ENCODE measurements at places on chromosomes 1 and 21. TPM values are rescaled to one million over a fixed set of nuclear protein-coding genes. Genes with fewer than 3 reads are reported as not detected.

GRCh38 chr1:228478912-228479711, 8.1 kb upstream of the RNF187 start:
- DNase-seq: no peak

DNA sequence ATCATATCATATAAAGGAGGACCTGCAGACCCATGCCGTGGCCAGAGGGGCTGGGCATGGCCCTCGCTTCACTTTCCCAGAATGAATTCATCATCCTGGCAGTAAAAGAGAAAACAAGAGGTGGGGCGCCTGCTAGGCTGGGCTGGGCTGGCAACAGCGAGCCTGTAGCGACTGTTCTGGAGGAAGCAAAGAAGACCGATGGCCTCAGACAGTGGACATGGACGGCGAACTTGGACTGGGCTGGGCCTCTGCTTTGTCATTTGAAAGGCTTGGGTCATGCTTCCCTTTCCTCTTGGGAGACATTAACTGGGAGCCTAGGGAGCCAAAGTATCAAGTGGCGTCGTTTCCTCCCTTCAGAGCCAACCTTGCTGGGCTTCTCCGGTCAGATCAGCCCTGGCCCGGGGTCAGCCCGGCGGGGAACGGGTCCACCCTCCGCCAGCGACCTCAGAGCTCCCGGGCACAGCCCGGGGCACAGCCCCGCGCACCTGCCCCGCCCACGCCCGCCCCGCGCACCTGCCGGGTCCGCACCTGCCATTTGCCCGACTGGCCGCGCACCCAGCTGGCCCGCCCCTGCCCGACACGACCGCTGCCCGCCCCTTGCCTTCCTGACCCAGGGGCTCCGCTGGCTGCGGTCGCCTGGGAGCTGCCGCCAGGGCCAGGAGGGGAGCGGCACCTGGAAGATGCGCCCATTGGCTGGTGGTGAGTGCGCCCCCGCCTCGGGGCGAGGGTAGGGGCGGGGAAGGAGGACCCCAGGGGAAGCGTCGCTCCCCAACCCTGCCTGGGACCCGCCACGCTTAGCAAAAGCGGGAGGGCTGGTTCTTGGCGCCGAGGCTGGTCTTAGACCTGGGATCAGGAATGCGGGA, at the start of gene FAM3B:
Gene FAM3B (plus strand): TSS at position 602 of the 863 bp plus-strand sequence. CDS start 79 bp downstream, at position 681.
- no peak for DNase-seq

DNA sequence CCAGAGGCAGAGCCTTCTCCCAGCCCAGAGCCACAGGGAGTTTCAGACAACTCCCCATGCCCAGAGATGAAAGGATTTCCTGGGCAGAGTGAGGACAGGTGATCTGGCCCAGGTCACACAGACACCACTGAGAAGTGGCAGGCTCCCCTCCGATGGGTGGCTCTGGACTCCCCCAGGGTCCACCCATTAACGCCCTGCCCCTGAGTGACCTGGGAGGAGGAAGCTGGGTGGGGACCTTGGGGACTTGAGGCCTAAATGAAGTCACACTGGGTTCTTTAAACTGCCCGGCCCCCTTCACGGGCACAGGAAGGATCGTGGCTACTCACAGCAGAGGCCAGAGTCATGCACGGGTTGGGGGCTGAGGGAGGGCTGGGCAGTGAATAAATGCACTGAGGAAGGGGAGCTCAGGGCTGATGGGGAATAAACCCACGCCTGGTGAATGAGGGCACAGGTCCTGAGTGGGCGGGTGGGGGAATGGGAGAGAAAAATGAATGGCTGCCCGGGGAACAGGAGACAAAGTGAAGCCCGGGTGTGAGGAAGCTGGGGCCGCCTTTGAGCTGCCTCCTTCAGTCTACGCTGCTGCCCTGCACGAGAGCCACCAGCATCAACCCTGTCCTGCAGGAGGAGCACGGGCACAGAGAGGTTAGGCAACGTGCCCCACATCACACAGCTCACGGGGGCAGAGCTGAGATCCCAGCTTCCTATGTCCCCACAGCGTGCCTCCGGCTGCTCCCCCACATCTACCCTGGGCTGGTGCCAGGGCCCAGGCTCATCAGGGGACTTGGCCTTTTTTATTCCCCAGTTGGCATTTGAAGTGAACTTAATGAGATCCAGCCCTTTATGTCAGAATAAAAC, 404.3 kb downstream of the MATN1 start:
- DNase-seq: no peak

DNA sequence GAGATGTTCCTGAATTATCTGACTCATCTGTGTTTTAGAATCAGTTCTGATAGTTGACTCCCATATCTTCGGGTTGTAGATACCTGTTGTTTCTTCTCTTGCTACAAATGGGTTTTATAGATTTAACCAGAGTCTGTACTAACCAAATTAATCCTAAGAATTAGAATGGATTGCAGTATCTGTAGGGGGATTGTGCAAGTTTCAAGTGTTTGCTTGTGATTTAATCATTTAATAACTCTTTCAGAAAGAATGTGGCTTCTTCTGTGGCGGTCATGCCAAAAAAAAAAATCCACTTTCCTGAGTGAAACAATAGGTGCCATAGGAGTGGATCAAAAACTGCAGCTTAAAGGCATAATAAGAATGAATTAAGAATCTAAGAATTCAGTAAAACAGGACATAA, 9.4 kb downstream of the IPO9 start:
- no peak for DNase-seq

GRCh38 chr21:43023175-43023574, 48.8 kb downstream of the PKNOX1 start:
- no peak for DNase-seq

DNA sequence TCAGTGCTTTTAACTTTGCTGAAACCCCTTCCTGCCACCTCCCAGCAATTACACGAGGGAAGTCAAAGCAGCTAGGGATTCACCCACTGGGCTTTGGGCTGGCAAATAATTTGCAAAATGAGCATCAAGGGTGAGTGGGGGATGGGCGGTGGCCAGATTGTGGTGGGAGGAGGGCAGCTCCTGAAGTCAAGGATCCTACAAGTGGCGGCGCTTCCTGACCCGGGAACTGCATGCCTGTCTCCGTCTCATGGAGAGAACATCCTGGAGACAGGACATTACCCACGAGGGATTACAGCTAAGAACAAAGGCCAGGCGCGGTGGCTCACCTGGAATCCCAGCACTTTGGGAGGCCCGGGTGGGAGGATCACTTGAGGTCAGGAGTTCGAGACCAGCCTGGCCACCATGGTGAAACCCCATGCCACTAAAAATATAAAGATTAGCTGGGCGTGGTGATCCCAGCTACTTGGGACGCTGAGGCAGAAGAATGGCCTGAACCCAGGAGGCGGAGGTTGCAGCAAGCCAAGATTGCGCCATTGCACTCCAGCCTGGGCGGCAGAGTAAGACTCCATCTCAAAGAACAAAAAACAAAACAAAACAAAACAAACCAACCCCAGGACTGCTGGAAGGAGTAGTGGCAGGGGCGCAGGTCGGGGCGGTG, 12.9 kb downstream of the TTC34 start:
- peak; percentile 38 for DNase-seq

- DNase-seq: no peak
Measured at GRCh38 chr1:64093941-64094340, 109.5 kb upstream of the UBE2U start.

DNA sequence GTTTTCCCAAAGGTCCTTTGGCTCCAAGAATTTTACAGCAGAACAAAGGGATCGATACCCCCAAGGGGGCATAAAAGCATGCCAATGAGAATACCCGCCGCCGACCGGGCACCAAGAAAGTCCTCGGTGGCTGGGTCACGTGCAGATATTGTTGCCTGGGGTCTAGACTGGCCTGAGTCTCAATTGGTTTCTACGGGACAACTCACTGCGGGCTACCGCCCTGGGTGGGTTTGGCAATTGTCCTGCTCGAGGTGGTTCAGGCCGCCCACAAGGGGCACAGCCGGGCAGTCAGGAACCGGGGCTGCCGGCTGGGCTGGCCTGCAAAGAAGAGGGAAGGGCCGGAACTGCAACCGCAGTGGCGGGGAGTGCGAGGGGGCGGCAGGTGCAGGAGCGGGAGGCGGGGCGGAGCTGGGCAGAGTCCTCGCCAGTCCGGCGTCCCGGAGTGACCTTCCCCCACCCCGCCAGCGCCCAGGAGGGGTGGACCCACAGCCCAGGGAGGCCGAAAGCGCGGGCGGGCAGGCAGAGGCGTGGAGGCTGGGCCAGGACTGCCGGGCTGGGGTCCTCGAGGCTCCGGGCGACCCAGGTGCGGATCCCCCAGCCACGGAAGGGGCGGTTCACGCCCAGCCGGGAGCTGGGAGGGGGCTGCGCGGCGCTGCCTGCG, 926 bp upstream of the ATP1B1 start:
- peak; percentile 88 for DNase-seq

DNA sequence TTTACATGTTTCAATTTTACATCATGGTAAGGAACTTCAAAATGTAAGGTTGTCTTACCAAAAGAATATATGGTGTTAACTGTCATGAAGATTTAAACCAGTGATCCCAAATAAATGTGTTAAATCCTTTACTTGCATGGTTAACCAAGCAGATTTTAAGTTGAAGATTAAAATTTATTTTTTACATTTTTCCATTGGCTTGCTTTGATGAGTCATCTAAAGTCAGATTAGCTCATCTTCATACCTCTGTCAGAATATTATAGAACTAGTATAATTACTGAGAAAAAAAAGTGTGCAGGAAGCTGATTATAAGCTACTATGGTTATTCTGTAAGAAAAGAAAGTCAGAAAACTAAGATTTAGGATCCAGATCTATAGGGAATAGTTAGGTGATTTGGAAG, 95.3 kb upstream of the DPH5 start:
- no peak for DNase-seq

- DNase-seq: no peak
Measured at GRCh38 chr1:32062867-32063230, 9.9 kb upstream of the TMEM39B start.

DNA sequence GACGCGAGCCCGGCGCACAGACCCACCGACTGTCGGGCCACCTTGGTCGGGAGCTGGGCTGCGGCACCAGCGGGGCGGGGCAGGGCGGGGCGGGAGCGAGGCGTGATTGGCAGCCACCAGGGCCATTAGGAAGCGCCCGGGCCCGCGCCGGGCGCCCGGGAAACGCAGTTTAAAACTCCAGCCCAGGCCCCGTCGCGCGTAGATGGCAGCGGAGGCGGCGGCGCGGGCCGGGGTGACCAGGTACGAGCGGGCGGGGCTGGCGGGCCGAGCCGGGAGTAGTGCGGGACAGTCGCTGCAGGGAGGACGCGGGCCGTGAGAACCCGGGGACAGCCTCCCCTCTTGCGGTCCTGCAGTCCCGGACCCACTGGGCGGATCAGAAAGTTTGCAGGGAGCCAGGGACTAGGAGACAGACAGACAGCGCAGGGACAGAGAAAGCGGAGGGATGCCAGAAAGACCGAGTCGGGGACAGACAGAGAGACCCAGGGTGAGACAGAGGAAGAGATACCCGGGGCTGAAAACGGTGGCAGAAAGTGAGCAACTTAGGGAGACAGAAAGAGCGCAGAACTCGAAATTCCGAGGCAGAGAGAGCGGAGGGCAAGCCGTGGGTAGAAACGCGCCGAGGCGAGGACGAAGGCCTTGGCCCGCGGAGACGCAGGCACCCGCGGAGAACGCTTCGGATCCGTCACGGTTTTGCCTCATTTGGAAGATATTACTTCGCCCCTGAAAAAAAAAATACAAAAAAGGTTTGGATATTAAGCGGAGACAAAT, at the start of gene DMBX1:
Gene DMBX1 (plus strand): TSS at position 199 of the 768 bp plus-strand sequence. CDS start 17,175 bp downstream, outside the sequence.
- peak; percentile 28 for DNase-seq

DNA sequence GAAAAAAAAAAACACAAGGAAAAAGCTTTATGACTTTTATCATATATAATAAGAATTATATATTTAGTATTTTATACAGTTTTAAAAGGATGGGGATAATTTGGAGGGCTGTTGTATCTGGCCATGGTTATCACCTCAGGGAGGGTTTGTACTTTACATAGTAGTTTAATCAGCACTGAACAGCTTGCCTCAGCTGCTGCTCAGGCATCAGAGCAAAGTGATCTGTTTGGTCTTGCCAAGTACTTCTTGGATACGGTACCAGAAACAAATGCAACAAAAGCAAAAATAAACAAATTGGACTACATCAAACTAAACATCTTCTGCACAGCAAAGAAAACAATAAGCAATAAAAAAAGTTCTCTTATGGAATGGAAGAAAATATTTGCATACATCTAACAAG, 2.6 kb upstream of the SPTA1 start:
- DNase-seq: no peak

The LRRC40 gene
- 8.9 TPM for polyA plus RNA-seq

The RIPK4 gene
- 0.70 TPM for polyA plus RNA-seq

The ANKRD65 gene
- polyA plus RNA-seq: 4.5 TPM

All from right cardiac atrium (tissue), 5 donors.